Coronary artery (tissue), 2 donors: ENCODE measurements at places on chromosomes 3 and 15.

- DNase-seq = no peak
Observed at GRCh38 chr3:14283813-14284438, 105.3 kb downstream of the LSM3 start.

GRCh38 chr3:16412192-16412800 lies 101.2 kb downstream of the RFTN1 start:
- no peak for DNase-seq

GRCh38 chr3:16807391-16807790 lies 77.4 kb upstream of the PLCL2 start:
- no peak for DNase-seq

- DNase-seq = no peak
Observed at GRCh38 chr3:171059978-171060377, 33.5 kb upstream of the SLC2A2 start.

DNA sequence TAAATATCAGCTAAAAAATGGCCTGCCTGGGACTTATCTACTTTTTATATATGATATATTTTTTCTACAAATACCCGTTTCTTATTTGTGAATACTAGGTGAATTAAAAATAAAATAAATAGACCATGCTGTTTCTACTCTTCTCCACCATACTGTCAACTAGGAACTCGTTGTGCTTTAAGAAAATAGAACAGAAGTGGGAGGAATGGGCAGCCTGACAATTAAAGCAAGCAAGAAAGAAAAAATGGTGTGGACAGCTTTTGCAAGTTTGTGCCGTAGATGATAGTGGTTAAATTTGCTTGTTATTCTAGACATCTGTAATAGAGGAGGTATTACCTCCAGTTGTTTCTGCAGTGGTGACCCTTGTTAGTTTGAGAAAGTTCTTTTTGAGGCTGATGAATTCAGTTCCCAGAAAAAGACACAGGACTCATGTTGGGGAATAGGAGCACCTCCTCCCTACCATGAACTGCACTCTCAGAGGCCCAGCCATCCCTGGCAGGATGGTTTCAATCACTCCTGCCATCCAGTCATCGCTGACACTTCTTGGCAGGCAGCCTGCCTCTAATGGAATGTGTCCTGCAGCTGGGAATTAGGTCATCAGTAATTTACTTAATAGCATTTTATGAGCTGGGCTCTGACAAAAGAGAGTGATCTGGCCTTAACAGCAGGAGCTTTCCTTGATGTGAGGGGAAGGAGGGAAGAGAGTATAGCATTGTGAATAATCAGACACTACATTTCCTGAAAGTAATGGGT lies 105.0 kb upstream of the GAP43 start:
- peak; percentile 78 for DNase-seq

GRCh38 chr15:42069025-42069424 lies 25.3 kb downstream of the PLA2G4D start:
- DNase-seq = no peak

DNA sequence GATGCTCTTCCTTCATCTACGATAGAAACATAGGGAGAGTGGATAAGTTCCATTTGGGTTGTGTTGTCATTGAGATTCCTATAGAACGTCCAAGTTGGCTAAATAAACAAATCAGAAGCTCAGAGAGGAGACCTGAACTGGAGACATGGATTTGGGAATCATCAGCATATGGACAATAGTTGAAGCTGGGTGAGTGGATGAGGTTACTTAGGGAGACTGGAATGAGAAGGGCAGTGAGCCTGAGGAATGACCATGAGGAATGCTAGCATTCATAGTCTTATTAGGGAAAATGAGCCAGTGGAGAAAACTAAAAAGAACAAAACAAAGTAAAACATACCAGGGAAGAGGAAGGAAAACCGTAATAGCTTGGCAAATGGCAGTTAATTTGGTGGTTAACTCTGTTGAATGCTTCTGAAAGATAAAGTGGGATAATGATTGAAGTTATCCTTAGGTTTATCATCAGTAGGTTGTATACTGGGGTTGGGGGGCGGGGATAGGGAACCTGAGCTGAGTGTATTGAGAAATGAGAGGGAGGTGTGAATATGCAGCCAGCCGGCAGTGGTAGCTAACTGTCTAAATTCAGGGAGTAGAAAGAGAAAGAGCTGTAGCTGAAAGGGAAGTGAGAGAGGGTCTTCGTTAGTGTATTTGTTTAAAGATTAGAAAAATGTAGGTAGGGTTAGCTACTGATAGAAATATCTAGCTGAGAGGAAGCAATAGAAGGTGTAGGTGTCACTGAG lies 74.6 kb downstream of the ARHGEF26 start:
- DNase-seq = no peak

DNA sequence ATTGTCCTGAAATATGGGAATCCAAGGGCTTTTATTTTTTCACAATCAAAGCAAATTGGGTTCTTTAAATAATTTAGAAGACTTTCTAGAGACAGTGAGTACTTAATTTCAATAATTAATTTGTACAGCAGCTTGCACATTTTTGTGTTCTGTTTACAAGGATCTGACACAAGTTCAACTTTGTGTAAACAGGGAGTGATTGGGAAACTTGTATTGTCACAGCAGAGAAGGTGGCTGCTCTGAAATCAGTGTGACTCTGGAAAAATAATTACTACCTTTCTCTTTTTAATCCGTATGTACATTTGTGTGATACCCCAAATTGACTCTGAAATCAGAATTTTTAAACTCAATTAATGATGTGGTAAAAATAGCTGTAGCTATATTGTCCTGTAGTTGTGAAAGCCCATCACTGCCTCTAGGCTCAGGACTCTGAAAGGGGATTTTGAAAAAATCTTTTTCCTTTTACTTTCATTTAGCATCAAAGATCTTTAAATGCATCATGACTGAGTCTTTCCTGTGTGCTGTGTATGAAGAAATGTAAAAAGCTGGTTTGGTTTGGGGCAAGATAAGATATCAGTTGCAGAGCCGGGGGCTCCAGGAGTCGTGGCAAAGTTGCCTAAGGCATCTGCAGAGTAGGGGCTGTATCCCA lies 45.1 kb downstream of the MFSD1 start:
- no peak for DNase-seq

DNA sequence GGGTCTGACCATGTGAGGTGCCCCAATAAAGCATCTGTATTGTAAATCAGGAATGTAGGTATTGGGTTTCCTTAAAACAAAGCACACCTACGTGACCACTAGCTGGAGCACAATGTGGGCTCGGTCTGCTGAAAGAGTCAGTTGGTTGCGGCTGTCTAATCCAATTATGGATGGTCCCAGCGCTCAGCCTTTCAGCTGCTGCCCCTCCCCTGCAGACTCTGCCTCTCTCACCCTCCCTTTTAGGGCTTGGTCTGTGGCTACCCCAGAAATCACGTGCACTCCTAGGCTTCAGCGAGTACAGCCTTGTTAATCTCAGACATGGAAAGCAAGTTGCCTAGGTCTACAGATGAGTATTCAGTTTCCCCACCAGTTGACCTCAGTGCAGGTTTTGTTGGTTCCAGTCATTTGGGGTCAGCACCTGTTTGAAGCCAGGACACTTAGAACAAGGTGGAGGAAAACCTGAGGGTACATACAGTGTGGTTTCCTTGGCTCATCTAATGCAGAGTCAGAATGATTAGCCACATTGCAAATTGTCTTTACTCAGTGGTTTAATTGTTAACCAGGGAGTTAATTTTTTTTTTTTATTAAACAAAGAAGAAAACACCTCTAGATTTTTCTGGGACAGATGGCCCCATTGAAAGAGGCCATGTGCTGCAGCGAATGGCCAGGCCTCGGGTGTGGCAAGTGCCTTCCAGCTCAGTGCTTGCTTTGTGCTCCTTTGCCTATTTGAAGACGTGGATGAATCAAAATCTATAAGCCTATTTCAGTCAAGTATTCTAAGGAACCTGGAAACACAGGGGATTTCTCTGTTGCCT lies 137.7 kb downstream of the IGF1R start:
- no peak for DNase-seq

DNA sequence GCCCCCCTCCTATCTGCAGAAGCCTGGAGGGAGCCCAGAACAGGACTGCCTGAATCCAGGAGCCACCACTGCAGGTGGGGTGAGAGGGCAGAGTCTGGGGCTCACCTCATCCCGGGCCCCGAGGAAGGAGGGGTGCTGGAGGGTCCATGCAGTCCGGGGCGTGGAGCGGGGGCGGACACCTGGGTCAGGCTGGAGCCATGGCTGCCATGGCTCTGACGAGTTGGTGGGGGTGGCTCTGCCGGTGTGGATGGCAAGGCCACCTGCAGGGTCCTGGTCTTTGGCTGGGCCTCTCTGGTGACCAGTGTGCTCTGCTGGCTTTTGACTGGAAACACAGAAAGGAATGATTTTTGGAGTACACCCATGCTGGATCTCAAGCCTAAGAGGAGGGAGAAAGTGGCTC lies 47.4 kb downstream of the DZIP1L start:
- no peak for DNase-seq

GRCh38 chr3:108202080-108202479 lies 20.1 kb downstream of the IFT57 start:
- DNase-seq = no peak

DNA sequence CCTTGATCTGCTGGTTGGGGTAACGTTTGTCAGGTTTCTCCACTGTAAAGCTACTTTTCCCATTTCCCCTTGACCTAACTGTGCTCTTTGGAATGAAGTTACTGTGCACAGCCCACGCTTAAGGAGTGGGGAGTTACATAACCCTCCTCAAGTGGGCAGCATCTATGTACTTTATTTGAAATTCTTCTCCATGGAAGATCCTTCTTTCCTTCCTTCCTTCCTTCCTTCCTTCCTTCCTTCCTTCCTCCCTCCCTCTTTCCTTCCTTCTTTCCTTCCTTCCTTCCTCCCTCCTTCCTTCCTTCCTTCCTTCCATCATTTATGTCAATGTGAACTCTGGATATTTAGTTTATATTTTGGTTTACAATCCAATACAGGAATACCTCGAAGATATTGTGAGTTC lies 77.1 kb upstream of the TRA2B start:
- DNase-seq = no peak

- DNase-seq = no peak
Observed at GRCh38 chr3:10693457-10693856, 122.6 kb upstream of the SLC6A11 start.
